Fibroblast of villous mesenchyme (primary cell): ENCODE measurements at places on chromosomes 1 and 21. TPM values are rescaled to one million over a fixed set of nuclear protein-coding genes. Genes with fewer than 3 reads are reported as not detected.

Gene NPHS2
- total RNA-seq = not detected in 2 replicates

Gene PROK1
- not detected in 2 replicates for total RNA-seq

Gene SLC44A5
- under 0.01 TPM in 2 replicates for total RNA-seq

Gene GCSAML
- total RNA-seq = not detected in 2 replicates

Gene CD53
- total RNA-seq = not detected in 2 replicates
